ENCODE measurements at places on chromosomes 5 and 9.

DNA sequence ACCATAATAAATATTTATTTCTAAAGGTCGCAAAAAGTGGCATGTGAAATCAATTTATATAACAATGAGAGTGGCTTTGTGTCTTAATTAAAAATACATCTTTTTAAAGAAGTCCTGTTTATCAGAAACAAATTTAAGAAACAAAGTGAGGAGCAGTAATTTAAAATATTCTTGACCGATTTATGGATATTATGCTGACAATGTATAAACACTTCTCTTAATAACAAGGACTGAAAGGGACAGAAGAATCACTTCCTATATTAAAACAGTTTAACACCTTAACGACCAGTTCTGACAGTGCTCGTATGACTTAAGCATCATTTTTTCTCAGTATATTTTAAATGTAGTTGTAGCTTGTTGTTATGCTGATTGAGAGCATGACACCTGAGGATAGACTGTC is 149.1 kb downstream of the GABRB2 start:
- DNase-seq, result no peak

GRCh38 chr5:52769061-52769460 is 18.7 kb upstream of the ITGA1 start:
- no peak for DNase-seq

DNA sequence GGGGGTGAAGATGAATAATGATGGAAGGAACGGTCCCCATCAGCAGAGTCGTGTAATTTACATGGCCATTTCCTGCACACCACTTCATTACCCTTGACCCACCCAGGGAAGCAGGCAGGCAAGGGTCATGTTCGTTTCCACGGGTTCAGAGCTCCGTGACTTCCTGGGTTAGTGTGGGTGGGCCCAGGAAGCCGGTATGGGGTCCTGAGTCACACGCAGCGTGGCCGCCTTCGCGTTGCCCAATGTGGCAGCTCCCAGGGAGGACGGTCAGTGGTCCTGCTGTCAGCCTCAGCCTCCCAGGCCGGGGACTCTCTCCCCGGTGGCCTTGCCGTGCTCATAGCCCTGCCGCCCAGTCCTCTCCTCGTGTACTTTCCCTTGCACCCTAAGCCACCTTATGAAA is 5.1 kb upstream of the TERT start:
- no peak for DNase-seq

- peak; percentile 85 for DNase-seq
Observed at GRCh38 chr9:124771867-124772679, 962 bp upstream of the NR6A1 start.

DNA sequence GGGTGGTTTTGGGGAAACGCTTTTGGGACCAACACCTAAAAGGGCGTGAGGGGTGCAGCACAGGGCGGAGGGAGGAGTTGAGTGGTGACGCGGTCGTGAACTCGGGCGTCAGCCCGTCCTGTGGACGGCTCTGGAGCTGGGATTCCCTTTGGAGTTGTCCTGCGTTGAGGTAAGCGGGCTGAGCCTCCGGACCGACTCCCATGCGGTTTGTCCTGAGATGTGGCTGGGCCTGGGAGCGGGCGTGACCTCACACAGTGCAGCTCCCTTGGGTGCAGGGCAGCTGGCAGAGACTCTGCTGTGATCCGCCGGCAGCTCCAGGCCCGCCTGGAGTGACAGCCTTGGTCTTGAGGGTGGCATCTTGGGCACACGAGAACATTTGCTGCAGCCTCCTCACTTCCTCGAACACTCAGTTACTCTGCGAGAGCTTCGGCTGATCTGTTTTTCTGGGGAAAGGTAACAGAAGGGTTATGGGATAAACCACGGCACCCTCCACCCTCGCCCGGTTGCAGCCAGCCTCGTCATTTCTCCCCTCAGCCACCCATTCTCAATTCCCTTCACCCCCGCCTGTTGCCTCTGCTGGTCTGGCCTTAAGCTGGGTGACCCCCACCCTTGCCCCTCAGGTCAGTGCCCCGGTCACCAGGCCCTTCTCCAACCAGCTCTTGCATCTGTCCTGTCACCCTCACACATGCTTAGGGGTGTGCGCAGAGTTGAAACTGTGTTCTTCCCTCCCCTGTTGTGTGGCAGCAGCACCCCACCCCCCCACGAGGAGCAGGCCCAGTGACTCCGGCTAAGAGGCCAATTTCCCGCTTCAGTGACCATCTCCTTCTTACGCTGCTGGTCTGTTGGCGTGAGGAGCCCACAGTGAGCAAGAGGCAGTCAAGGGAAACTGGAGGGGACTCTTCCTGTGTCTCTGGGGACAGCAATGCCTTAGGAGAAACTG is 94.2 kb upstream of the COL5A1 start:
- DNase-seq, result no peak

GRCh38 chr5:126852091-126852571 is 75.2 kb downstream of the LMNB1 start:
- no peak for DNase-seq

GRCh38 chr9:98236901-98237487 is 18.5 kb downstream of the TBC1D2 start:
- DNase-seq, result no peak

DNA sequence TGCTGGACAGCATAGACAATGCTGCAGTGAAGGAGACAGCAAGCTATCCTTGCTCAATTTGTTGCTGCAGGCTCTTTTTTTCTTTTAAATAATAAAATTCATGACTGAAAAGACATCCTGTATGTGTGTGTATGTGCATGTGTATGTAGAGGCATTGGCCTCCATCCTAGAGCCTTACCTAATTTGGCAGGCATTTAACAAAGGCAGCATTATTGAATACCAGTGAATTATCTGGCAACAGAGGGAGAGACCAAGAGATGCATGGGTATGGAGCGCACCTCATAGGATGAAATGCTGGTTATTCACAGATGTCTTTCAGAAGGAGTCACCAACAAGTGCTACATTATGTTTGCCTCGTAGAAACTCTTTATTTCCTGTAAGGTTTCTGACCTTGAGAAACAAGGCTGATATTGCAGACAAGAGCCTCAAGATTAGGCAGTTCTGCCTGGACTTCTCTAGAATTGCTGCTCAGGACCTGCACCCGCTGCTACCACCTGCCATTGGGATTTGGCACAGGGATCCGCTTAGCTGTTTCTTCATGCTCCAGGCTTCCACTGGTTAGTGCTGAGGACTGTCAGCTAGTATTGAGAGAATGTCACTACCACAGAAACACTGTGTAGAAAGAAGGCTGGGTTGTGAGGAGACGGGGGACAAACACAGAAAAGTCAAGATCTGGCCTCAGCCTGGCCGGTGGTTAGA is 247.7 kb upstream of the RFX3 start:
- DNase-seq, result no peak

- no peak for DNase-seq
Observed at GRCh38 chr9:109765830-109766229, 14.2 kb upstream of the PALM2AKAP2 start.

DNA sequence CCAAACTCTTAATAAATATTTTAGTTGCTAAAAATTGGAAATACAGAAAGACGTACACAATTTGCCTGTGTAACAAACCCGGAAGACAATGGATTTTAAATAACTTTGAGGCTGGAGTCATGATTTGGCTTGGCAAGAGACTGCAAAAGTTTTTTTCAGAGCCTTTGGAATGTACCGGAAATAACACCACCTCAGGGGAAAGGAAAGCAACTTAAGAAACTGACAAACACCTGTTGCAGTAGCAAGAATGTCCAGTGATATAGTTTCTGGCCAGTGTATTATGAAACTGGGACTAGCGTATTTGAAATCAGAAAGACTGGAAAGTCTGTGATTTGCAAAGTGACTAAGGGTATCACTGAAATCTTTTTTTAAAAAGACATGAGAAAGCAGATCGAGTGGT is 842 bp downstream of the MUSK start:
- no peak for DNase-seq

- no peak for DNase-seq
Observed at GRCh38 chr9:112887381-112887780, 3.3 kb downstream of the SLC46A2 start.

GRCh38 chr5:148961261-148962199 is 101.3 kb downstream of the SH3TC2 start:
- no peak for DNase-seq

DNA sequence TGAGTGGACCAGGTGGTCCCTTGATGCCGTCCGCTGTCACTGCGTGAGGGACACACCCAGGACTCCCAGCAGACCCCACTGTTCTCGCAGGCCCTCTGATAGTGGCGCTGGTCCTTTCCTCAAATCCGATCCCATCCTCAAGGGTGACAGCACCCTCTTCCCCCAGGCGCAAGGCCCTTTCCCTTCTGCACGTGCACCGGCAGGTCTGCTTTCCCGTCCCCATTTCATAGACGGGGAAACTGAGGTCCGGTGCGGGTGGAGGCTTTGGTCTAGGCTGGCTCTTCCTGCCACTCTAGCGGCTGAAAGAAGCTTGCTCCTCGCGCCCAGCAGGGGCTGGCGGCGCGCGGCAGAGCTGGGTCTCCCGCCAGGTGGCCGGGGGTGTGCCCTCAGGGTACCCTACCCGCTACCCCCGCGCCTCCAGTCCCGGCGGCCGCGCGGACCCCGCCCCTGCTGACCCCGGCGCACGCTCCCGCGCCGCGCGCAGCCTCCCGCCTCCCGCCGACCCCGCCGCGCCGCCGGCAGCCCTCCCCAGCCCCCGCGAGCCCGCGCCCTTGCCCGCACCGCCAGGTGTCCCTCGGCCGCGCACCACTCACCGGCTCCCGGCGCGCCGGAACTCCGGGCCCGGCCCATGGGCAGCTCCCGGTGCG is 453 bp downstream of the RASGEF1C start:
- DNase-seq, result peak; percentile 66

GRCh38 chr5:148335259-148335658 is at the start of gene SPINK9:
Gene SPINK9, plus strand, starts transcription at chr5:148335559. Its CDS starts 55 bp downstream, at chr5:148335614.
- DNase-seq, result no peak

- DNase-seq, result no peak
Observed at GRCh38 chr9:93185266-93186214, 1.6 kb downstream of the WNK2 start.

GRCh38 chr5:97167435-97167834 is 15.6 kb downstream of the RIOK2 start:
- DNase-seq, result no peak

DNA sequence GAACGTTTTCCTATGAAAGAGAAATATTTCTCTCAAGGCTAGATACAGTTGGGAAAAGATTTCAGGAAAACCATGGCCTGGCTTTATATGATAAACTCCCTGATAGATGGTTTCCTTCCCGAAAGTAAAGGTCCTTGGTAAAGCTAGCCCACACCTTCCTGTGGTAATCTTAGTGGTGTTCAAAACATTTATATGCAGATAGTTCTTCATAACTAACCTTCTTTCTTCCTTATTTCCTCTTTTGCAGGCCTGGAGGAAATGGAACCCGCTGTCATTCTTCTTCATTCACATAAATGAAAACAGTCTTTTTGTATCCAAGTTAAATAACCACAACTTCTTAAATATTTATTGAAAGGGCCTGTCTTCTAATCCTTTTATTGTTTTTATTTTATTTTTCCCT is 474.0 kb upstream of the ACTBL2 start:
- DNase-seq, result no peak

DNA sequence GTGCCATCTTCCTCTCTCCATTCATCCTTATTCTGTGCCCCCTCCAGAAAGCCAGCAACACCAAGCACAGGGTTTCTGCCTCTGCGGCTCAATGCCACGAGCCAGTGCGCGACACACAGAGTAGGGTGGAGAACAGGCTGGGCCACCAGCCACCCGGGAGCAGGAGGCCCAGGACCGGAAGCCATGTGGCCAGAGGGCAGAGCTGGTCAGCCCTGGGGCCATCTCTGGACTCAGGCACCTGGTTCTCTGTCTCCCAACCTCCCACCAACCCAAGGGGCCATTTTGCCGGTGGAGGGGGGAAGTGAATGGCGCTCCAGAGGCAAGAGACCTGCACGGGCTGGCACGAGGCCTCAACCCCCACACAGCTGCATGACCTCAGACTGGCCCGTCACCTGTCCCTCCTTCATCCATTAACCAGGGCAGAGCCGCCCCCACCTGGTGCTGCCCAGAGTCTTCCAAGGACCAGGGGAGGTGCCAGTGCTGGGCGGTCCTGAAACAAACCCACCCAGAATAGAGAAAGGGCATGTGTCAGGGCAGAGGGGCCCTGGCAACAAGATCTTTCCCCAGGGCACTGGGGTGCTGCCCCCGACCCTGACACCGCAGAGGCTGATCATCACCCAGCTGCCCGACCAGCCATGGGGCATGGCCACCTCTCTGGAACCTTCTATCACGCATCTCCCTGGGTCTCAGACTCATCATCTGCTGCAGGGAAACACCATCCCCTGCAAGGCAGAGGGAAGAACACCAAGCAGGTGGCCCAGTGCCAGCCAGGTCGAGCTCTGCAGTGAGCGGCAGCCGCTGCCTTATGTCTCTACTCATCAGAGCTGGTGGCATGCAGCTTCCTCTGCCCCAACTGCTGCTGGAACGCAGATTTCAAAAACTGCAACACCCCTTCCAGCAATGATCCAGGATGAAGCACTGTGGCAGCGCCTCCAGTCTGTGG is 11.9 kb downstream of the VAV2 start:
- no peak for DNase-seq

DNA sequence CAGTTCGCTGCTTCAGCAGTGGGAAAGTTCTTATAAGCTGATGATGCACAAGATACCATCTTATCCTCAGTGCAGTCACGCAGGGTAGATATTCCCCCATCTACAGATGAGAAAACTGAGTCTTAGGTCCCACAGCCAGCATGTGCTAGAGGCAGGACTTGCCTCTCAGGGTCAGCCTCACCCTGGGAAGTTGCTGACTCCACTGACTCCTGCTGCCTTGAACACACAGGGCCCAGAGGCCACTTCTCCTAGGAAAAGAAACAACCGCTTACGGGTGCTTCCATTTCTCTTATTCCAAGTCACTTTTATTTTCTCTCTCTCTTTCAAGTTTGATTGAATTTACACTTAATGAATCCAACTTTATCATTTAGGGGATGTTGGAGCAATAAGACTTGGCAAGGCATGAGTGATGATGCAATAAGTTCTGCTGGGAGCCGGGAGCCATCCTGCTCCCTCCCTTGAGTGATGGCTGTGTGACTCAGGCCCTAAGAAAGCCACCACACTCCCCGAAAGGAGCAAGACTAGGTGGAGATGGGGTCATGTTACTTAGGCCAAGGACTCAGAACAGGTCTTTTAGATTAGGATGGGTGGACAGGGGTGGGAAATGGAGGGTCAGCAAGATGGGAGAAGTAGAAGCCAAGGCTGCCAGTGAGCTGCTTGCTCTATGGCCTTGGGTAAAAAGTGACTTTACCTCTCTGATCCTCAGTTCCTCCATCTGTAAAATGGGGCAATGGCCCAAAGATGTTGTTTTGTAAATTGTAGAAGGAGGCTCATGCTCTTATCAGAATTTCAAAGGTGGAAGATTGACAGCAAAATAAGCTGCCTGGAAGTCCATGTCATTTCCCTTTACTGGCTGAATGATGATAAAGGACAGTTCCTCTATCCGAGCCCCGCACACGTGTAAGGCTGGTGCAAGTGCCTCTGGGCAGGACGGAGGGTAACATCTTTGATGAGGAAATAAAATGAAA is 67.4 kb upstream of the ZNF618 start:
- no peak for DNase-seq

GRCh38 chr5:68303754-68304420 is 88.3 kb downstream of the PIK3R1 start:
- DNase-seq, result no peak

- no peak for DNase-seq
Observed at GRCh38 chr9:132753593-132753880, 83.3 kb downstream of the GTF3C4 start.

All from T47D (cell line).